ENCODE measurements at places on chromosomes 16 and 17. TPM values are rescaled to one million over a fixed set of nuclear protein-coding genes. Genes with fewer than 3 reads are reported as not detected.

The GAST gene
- polyA plus RNA-seq, result not detected

The UTS2R gene
- polyA plus RNA-seq, result 0.11 TPM

The TAX1BP3 gene
- 83.3 TPM for polyA plus RNA-seq

The TNK1 gene
- polyA plus RNA-seq, result 8.7 TPM

The LGALS9B gene
- polyA plus RNA-seq, result not detected

Measured in left lung (tissue), 14 donors.